ENCODE measurements at places on chromosomes 11 and 22.

GRCh38 chr11:19472679-19473078, 231.9 kb upstream of the E2F8 start:
- no peak for DNase-seq

DNA sequence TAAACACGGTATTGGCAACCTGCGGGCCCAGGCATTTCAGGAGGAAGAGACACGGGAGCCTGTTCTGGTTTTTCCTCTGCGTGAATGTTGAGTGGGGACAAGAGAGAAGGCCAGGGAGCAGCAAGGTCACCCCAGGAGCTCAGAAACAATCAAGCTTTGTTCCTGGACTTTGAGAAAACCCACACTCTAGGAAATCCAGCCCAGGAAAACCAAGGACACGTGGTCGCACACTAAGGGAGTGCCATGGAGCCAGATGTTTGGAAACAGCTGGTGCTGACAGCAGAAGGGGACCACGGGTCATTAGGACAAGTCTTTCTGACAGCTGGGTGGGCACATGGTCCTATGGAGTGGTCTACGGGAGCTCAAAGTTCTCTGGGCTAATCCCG, 44.1 kb downstream of the MYH9 start:
- DNase-seq, result no peak

GRCh38 chr22:50723991-50724390, 14.0 kb upstream of the ACR start:
- no peak for DNase-seq

GRCh38 chr11:112315861-112316739, 55.4 kb upstream of the PLET1 start:
- no peak for DNase-seq

GRCh38 chr22:46455446-46455845, 82.0 kb downstream of the CELSR1 start:
- no peak for DNase-seq

DNA sequence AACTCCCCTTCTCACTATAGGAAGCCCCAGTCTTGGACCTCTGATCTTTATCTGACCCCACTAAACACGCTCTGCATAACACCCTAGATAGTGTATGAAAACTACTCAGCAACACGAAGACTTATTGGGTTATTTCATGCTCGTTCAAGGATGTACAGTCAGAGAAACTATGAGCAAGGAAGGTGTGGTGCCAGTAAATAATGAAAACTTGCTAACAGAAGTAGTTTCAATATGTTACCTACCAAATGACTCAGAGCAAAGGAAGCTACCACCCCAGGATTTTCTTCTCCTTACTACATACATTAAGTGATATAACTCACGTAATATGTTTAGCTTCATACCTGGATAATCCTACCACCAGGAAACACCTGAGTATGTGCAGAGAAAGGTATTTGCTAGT, 25.9 kb upstream of the LYVE1 start:
- DNase-seq, result no peak

- DNase-seq, result no peak
These were observed 2.0 kb downstream of the PARVG start for GRCh38 chr22:44182588-44183286.

DNA sequence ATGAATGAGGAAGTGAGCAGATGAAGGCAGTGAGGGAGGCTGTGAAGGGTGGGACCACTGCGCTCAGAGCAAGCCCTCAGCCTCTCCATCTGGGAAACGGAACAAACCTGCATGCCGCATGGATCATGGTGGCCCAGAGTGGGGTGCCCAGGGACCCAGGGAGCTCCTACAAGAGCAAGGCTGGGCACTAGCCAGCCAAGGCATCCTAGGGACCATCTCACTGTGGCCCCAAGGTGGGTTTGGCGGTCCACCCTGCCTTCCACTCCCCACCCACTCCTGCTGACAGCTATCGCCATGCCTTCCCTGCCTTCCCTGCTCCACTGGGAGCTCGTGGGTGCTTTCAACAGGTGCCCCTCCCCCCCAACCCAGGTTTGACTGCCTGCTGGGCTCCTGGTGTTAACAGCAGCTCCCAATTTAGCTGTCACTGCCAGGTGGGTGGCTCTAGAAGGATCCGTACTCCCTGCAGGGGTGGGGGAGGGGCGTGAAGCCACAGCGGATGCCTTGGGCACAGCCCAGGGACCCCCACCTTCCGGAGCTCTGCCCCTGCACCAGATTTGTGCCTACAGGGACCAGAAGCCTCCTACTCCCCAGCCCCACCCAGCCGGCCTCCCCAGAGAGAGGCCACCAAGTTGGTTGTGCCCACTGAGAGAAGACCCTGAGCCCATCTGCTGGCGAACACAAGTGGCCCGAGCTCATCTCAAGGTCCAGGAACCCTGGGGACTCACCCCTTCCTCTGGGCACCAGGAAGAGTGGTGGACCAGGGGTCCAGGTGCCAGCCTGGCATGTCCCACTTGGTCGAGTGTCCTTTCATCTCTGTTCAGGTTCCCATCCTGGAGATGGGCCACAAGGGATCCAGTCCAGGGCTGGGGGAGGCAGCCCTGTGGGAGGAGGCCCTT, 29.7 kb upstream of the PRODH start:
- DNase-seq, result no peak

DNA sequence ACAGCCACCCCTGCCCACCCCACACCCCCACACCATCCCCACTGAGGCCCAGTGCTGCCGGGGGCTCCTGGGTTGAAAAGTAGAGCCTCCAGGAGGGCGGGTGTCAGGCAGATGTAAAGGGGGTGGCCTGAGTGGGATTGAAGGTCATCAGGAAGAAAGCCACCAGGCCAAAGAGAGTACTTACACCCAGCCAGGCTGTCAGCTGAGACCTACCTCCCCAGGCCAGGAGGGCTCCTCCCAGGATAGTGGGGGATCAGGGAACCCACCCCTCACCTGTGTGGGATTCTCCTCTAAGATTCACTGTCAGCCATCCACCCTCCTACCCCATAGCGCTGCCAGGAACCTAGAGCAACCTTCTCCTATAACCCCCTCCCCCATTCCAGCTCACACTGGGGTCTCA, 17.2 kb upstream of the FCHSD2 start:
- DNase-seq, result no peak

DNA sequence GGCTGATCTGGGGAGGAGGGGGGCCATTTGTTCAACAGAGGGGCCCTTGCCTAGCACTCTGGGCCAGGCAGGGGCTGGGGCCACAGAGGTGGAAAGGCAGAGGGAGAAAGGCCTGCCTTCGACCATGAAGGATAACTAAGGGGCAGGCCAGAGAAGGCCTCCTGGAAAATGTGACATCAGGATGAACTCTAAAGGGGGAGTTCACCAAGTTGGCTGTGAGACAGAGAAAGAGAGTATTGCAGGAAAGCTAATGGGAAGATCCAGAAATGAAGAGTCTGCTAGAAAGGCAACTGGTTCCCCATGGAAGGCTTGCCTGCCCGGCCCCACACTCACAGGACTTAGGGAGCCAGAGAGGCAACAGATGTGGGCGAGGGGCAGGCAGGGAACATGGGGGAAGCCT, 16.3 kb downstream of the CSNK1E start:
- no peak for DNase-seq

DNA sequence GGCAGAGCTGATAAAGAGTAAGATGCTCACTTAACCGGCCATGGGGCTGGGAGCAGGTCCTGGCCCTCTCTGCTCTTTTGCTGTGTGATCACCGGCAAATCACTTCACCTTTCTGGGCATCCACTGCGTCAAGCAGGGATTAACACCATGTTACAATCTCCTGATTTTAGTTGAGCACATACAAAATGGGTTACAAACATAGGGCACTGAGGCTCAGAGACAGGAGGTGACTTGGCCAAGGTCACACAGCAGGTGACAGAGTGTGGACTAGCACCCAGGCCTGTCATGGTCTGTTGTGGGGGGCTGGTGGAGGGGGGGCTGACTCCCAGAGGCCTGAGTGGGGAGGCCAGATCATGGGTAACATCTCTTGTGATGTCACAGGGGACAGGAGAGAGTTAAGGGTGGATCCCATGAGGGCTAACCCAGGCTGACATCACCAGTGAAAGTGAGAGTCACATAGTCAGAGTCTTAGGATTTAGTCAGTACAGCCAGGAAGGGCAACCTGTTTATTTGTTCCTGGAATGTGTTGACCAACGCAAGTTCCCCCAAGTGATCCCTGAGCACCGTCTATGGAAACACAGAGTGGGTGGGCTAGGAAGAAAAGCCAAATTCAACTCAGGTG, 27.8 kb downstream of the GDPD5 start:
- no peak for DNase-seq

- no peak for DNase-seq
These were observed 7.1 kb upstream of the FLI1 start for GRCh38 chr11:128686745-128687177.

GRCh38 chr11:116895048-116895757, 57.8 kb upstream of the APOA1 start:
- DNase-seq, result no peak

DNA sequence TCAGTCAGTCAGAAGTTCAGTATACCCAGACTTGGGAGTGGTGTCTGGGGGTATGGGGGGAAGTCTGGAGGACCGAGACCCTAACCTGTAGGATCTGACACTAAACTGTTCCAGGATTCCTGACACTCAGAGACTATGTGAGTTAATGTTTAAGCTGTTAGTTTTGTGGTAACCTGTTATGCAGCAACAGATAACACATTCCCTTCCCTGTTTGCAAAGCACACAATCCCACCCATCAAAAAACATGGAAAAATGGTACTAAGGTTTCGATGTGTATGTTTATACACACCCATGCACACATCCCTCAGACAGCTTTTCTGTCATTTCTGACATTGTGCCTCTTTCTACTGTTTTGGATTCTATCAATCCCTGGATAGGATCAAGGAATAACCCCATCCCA, 27.6 kb downstream of the ZNF280B start:
- no peak for DNase-seq

DNA sequence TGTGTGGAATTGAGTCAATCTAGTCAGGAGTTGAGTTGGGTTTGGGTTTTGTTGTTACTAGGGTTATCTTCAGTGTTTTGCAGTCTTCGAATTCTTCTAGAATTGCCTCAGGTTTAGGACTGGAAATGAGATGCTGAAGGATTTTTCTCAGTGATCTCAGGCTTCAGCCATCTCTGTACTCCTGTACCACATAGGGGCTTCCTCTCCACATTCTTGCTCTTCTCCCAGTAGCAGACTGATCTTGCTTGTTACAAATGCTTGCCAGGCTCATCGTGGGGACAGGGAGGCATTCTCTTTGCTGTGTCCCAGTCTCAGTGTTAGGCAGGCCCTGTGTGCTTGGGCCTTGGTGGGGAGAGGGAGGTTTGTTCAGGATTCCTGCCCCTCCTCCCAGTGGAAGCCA, 96.1 kb downstream of the LRRC32 start:
- no peak for DNase-seq

DNA sequence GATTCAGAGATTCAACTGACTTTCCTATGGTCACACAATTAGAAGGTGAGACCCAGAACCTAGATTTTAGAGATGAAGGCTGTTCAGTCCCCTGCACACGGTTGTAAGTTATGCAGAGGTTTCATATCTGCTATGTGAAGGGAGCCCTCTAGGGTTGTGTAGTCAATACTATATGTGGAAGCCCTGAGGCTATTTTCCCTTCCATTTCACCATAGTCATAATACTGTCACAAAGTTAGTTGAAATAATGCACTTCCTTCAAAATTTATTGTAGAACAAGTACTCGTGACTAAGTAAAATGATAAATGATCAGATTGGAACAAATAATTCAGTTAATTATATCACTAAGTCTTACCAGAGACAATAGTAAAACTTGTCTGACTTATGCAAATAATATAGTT, 48.8 kb downstream of the ENDOD1 start:
- DNase-seq, result no peak

- DNase-seq, result no peak
These were observed 58.0 kb upstream of the TTLL12 start for GRCh38 chr22:43244803-43245527.

DNA sequence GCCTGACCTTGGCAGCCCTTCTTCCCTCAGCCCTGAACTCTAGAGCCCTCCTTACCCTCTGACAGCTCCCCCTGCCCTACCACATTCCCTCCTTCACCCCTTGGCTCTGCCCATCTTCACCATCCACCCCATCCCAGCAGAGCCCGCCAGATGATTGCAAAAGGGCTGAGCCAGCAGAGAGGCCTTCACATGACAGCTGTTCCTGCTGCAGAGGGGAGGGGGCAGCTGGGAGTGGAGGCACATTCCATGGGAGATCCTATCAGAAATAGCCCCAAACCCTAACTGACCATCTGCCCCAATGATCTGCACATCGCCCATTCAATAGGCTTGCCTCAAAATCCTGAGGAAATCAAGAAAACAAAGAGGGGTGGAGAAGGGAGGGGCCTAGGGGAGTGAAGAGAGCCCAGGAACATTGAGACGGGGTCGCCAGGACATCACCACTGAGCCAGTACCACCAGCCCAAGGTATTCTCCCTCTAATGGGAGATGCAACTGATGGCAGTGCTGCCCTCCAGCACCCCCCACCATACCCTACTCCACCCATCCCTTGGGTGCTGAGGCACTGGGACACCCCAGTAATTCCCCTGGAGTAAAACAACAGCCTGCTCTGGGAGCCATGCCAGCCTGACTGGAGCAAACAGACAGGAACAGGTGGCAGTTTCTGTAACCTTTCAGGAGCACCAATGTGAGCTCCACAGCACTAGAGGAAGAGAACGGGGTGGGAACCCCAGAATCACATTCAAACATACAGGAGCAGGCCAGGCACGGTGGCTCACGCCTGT, 8.0 kb upstream of the AHNAK start:
- no peak for DNase-seq

DNA sequence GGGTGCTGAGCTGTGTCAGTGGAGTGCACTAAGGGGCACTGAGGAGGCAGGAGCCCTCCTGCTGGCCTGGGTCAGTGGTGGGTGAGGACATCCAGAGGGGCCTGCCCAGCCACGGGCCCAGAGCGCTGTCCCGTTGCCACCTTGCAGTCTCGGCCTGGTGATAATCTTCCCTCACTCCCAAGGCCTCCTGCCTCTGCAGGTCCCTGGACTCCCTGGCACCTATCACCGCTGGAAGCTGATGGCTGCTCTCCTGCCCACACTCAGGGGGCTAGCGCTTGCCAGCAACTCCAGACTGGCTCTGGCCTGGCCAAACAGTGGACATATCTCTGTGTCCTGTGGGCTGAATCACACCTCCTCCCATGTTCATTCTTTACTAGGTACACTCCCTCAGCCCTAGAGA, 86.5 kb upstream of the PITPNB start:
- no peak for DNase-seq

GRCh38 chr22:41242396-41243117, 1.8 kb upstream of the CHADL start:
- DNase-seq, result no peak

GRCh38 chr11:12248330-12248729, 129.0 kb upstream of the PARVA start:
- DNase-seq, result no peak

GRCh38 chr22:40533712-40534378, 102.7 kb downstream of the MRTFA start:
- peak; percentile 74 for DNase-seq

DNA sequence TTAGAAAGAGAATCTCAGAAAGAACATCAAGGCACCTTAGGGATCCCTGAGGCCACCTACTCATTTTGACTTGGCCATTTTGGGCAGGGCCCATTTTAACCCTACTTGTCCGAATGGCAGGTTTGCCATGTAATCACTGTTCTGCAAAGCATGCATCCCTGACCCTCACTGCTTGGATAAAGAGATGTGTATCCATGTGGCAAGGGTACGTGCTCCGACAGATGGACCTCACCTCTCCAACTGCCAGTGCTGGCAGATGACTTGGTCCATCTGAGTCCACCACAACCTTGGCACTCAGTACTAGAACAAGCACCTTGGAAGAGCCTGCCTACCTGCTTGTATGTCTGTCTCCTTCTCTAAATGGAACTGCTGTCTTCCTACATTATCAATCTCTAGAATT, 139.4 kb downstream of the SPATA19 start:
- DNase-seq, result no peak
